ENCODE measurements at places on chromosomes 5 and 9. TPM values are rescaled to one million over a fixed set of nuclear protein-coding genes. Genes with fewer than 3 reads are reported as not detected.

- H3K27me3 ChIP-seq: peaks cover 11% of the 10 kb centered on the region
- DNase-seq: no peak
- H3K4me3 ChIP-seq: no peak overlapping the region
- no peaks in the 10 kb centered on the region for H3K4me1 ChIP-seq
- H3K36me3 ChIP-seq: no peaks in the 10 kb centered on the region
- H3K27ac ChIP-seq: no peak overlapping the region
Observed at GRCh38 chr9:98607152-98607551, 101.6 kb downstream of the GABBR2 start.

Gene IFNK
- total RNA-seq: not detected

Gene TMEM215
- total RNA-seq: not detected

DNA sequence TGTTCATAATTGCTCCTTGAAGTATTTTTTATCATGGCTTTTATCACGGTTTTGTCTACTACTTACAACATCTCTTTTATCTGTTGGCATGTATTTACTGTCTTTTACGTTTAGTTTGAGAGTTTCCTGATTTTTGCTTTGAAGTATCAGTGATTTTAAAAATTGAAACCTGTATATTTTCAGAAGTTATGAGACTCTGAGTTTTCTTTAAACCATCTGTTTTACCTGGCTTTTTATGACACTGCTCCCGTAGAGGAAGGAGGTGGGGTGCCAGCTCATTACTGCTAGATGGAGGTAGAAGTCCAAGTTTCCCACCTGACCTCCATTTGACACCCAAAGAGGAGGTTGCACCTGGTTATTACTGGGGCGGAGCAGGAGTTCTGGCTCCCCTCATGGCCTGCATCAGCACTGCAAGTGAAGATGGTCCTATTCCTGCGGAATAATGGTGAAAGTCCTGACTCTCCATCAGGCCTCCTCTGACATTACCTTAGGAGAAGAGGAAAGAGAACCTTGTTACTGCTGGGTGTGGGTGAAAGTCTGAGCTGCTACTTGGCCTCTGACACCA is 10.0 kb upstream of the ZNF131 start:
- no peak overlapping the region for H3K27ac ChIP-seq
- peaks cover 11% of the 10 kb centered on the region for H3K4me1 ChIP-seq
- H3K36me3 ChIP-seq: no peaks in the 10 kb centered on the region
- DNase-seq: peak; percentile 16
- no peak overlapping the region for H3K4me3 ChIP-seq
- no peaks in the 10 kb centered on the region for H3K27me3 ChIP-seq

DNA sequence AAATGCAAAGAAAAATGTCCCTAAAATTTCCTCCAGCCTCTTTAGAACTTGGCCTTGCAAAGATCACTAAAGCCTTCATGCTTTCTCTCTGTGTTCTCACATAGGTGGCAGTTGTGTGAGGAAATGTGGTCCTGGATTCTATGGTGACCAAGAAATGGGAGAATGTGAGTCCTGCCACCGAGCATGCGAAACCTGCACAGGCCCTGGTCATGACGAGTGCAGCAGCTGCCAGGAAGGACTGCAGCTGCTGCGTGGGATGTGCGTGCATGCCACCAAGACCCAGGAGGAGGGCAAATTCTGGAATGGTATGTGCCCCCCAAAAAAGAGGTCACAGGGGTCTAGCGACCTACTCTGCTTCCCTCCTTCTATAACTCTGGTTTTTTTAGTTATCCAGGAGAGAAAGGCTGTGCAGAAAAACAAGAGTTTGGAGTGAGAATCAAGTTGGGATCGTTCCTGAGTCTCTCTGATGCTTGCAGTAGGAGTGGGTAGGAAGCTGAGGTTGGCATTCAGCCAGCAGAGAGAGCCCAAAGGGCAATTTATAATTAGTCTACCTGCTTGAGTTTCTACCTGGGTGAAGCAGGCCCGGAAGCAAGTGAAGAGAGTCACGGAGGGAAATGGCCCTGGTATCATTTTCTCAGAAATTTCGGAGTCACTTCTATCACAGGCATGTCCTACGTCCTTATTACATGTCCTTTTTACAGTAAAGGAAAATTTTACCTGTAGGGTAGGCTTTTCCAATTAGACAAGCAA is 97.5 kb downstream of the RFK start:
- no peaks in the 10 kb centered on the region for H3K4me1 ChIP-seq
- H3K27ac ChIP-seq: no peak overlapping the region
- H3K36me3 ChIP-seq: no peaks in the 10 kb centered on the region
- no peak overlapping the region for H3K4me3 ChIP-seq
- 0 out of 2 replicates have a peak, but pooled peaks cover 3% of the 10 kb centered on the region for H3K27me3 ChIP-seq

Gene SIT1
- not detected for total RNA-seq

DNA sequence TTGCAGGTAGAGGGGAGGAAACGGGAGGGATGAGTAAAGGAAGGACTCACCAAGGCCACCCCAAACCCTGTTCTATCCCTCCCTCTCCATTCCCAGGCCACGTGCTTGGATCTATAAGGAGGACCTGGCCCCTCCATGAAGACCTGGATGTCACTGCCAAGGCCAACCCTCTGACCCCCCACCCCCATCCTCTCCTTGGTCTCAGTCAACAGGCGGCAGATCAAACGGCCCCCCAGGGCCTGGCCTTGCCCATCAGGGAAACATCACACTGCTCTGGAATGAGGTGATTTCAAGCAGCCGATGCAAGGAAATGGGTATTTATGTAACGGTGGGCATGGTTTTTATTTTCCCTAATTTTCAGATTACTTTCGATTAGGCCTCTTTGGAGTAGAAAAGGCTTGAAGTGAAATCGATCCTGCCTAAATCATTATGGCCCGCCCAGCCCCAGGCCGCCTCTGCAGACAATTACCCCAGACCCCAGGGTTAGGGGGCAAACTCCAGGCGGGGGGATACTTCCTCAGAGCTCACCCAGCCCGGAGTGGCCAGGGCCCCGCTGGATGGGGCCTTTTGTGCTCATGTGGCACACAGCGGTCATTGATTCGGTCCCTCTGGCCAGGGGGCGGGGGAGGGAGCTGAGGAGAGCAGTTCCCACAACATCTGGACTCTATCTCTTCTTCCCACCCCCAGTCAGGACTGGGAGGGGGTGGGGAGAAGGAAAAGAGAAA is 125.3 kb downstream of the PHF2 start:
- H3K36me3 ChIP-seq: no peaks in the 10 kb centered on the region
- H3K4me1 ChIP-seq: no peaks in the 10 kb centered on the region
- no peak overlapping the region for H3K27ac ChIP-seq

- H3K4me1 ChIP-seq: no peaks in the 10 kb centered on the region
- H3K4me3 ChIP-seq: no peak overlapping the region
- no peaks in the 10 kb centered on the region for H3K27me3 ChIP-seq
- H3K36me3 ChIP-seq: no peaks in the 10 kb centered on the region
- no peak for DNase-seq
- H3K27ac ChIP-seq: no peak overlapping the region
Observed at GRCh38 chr5:143340891-143341685, 62.4 kb downstream of the NR3C1 start.

- H3K27me3 ChIP-seq: no peaks in the 10 kb centered on the region
- H3K4me3 ChIP-seq: no peak overlapping the region
- no peaks in the 10 kb centered on the region for H3K4me1 ChIP-seq
Observed at GRCh38 chr9:89482901-89483361, 15.0 kb downstream of the SEMA4D start.

DNA sequence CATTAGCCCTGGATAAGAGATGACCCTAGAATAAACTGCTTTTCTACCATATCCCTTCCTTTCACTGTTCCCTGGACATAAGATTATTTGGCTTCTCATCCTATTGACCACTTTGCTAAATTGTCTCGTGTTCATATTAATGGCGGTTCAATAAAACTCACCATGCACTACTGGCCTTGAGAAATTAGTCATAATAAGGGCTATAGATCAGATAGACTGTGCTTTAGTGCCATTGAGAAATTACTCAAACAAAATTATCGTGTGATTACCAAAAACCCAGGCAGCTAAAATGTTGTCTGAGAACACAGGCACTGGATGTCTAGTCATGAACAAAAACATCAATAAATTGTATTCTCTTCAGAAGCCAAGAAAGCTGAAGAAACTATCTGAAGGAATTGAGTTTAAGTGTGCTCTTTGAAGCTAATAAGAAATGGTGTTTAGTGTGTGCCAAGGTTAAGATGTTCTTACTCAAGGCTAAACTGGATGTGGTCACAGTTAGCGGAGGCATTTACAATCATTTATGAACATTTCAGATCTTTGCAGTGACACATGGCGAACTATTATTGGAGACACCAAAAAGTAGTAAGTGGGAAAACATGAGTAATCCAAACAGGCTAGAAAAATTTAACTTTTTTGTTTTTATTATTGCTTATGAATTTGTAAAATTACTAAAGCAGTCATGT is 460.4 kb upstream of the RORB start:
- no peaks in the 10 kb centered on the region for H3K36me3 ChIP-seq
- no peak overlapping the region for H3K27ac ChIP-seq
- H3K27me3 ChIP-seq: no peaks in the 10 kb centered on the region
- DNase-seq: no peak
- no peak overlapping the region for H3K4me3 ChIP-seq
- no peaks in the 10 kb centered on the region for H3K4me1 ChIP-seq

GRCh38 chr9:32455738-32456137 is 70.3 kb downstream of the RIGI start:
- H3K36me3 ChIP-seq: peaks cover 13% of the 10 kb centered on the region
- no peaks in the 10 kb centered on the region for H3K27me3 ChIP-seq
- H3K4me1 ChIP-seq: no peaks in the 10 kb centered on the region
- H3K4me3 ChIP-seq: no peak overlapping the region
- no peak for DNase-seq

Gene SNAPC4
- total RNA-seq: 20.4 TPM

DNA sequence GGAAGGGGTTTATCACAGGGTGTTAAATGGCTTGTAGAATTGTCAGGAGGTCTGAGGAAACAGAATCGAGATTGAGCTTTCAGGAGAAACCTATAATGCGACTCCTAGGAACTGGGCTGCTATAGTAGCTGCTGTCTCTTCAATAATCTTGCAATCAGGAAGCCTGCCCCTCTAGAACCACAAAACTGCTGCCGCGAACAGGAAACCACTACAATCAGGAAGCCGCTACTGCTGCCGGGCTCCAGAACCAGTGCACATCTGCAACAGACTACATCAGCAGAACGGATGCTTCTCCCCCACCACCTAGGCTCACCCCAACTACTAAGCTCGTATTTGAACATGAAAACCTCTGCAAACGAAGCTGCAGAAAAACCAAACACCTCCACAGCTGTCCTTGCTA is 31.6 kb downstream of the TNFSF8 start:
- DNase-seq: no peak
- no peak overlapping the region for H3K27ac ChIP-seq
- no peaks in the 10 kb centered on the region for H3K36me3 ChIP-seq
- no peaks in the 10 kb centered on the region for H3K4me1 ChIP-seq
- peaks cover 48% of the 10 kb centered on the region for H3K27me3 ChIP-seq
